ENCODE measurements at places on chromosomes 11 and 22.

DNA sequence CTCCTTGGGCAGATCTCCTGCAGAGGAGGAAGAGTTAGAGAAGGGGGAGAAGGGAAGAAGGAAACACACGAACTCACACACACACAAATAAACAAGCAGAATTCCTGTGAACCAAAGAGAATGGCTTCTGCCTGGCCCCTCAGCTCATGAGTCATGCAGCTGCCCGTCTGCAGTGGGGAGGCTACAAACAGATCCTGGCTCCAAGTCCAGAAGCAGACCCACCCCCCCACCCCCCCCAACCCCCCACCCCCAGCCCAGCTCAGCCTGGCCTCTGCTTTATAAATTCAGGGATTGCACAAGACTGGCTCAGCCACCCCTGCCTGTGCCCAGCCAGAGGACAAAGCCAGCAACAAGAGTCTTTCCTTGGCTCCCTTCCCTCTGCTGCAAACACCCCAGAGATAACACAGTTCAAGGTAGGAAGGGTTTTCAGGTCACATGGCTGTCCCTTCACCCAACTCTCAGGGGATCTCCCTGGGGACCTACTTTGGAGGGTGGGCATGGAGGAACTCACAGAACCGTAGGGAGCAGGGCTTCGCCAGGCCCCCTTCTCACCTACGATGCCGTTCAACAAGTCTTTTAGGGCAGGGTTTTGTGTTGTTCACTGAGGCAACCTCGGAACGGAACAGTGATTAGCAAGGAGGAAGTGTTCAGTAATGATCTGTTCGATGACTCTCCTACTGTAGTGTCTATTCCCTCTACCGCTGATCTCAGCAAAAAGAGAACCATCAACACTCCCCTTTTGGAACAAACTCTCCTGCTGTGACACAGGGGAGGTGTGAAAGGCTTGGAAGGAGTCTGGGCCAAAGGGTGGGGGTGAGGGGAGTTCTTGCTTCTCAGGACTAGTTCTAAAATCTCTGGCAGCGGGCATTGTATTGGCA, 35.5 kb downstream of the RPL27A start:
- DNase-seq = no peak

GRCh38 chr11:30538251-30538650, 47.9 kb downstream of the MPPED2 start:
- no peak for DNase-seq

DNA sequence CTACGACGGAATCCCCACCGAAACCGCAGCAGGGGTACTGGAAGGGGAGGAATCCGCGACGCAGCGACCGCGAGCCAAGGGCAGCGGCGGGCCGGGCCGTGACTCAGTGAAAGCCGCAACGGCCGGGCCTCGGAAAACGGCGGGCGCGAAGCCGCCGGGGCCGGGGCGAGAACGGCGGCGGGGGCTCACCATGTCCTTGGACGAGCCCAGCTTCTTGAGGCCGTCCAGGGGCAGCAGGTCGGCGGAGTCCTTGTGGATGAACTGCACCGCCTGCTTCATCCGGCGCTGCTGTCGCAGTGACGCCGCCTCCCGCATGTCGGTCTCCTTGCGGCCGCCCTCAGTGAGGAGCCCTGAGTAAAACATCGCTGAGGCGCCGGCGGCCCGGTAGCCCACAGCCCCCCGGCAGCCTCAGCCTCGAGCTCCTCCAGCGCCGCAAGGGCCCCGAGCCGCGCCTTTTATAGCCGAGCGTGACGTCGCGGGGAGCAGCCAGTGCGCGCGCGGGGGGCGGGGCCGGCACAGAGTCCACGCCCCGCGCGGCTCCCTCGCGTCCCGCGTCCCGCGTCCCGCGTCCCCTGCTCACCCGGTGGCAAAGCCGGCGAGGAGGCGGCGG, at the start of gene NRIP3:
Gene NRIP3, minus strand, starts transcription at position 429 of the 610 bp plus-strand sequence. Its CDS starts 66 bp downstream, at position 363.
- DNase-seq = peak; percentile 43

DNA sequence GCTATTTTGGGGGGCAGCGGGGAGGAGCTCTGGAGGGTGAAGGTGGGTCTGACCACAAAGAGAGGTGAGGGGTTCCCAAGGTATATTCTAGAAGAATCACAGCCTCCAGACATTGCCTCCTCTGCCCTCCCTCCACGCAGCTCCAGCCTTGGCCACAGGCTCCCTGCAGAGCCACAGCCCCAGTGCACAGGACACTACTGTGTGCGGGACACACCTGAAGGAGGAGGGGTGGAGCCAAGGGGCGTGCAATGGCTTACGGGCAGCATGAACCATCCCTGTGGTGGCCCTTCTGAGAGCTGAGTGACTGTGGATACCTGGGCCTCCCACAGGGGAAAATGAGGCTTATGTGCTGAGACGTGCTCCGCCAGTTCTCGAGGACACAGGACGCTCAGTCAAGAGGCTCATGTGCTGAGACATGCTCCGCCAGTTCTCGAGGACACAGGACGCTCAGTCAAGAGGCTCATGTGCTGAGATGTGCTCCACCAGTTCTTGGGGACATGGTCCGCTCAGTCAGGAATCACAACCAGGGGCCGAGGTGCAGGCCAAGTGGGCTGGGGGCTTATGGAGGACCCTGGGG, 417.3 kb downstream of the SHANK2 start:
- no peak for DNase-seq

GRCh38 chr11:102933627-102934026, 21.9 kb downstream of the MMP13 start:
- DNase-seq = no peak

All from stimulated activated CD8-positive, alpha-beta memory T cell treated with anti-CD3 and anti-CD28 coated beads, Interleukin-7, amount 100 ng/mL, for 1 hour (primary cell).